Neural progenitor cell (in vitro differentiated cells): ENCODE measurements at places on chromosomes 5 and 9.
A peak's percentile ranks its signal among the peaks of the same experiment; 100 is the strongest.

- no peak for DNase-seq
Observed at GRCh38 chr5:29960323-29960722, 1233.2 kb upstream of the CDH6 start.

DNA sequence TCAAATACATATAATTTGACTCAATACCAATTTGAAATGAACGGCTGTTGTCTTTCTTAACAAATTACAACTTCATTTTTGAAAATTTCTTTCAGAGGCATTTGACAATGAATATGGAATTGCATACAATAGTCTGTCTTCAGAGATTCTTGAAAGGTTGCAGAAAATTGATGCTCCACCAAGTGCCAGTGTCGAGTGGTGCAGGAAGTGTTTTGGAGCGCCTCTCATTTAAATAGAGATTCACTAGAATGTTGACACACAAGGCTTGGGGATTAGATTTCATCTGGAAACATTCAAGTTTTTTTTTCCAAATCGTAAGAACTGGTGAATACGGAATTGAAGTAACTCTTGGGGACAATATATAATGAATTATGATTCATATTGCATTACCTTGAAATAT lies 8.1 kb downstream of the RPS6 start:
- DNase-seq: no peak

GRCh38 chr5:172162323-172162986 lies 25.6 kb downstream of the STK10 start:
- peak; percentile 21 for DNase-seq

GRCh38 chr5:64788156-64788555 lies 19.4 kb downstream of the CWC27 start:
- no peak for DNase-seq

- no peak for DNase-seq
Observed at GRCh38 chr9:98837516-98837915, 30.0 kb downstream of the GALNT12 start.

DNA sequence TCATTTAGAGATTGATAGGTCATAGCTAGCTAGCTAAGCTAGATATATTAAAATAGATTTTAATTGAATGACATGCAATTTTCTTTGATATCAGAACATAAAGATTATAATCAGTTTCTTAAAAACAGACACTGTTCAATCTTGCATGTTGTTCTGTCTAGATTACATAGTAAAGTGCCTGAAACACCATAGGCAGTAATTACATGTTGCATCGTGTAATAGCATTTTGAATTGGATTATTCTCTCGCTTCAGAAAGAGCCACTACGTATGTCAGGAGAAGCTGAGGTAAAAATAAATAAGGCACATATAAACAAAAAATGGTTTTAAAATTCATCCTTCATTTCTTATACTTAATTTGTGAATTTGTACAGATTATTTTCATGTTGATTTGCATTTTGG lies 148.0 kb upstream of the CDH12 start:
- DNase-seq: no peak

DNA sequence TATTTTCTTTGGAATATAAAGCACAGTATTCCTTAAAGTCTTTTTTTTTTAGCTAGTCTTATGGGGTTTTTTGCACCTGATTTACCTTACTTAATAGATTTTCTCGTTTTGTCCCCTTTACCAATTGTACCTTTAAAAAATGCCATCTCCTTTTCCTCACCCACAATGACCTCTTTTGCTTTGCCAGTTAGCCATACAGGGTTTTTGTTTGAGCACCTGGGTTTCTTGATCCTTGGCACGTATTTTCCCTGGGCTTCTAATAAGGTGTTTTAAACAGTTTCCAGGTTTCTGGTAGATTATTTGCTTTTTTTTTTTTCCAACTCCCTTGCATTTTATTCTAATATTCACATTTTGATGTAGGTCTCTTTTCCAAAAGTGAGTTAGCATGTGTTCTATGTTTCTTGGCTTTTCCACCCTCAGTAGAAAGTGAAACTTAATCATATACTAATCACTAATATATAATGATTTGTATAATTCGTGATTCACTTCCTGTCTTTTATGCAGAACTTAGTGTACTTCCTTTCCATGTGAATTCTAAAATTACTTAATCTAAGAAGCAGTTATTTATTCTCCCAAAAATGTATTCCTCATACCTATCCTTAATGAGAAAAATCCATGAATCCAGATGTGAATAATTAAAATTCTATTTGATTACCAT lies 673.9 kb upstream of the RGMB start:
- no peak for DNase-seq

GRCh38 chr9:1028501-1029190 lies 21.5 kb upstream of the DMRT2 start:
- no peak for DNase-seq

DNA sequence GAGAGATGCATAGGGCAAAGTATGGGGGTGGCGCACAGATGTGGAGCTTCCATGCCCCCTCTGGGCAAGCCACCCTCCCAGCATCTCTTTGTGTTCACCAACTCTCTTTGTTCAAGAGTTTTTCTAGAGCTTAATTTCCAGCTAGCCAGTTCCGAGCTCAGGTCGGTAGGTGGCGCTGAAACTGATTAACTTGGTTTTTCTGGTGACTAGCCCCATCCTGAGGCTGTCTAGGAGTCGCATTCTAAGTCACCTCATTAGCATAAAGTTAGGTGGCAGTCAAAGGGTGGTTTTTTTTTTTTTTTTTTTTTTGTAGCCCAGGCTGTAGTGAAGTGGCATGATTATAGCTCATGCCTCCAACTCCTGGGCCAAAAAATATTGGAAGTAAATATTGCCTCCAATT lies 476.4 kb downstream of the KDM4C start:
- DNase-seq: peak; percentile 68

DNA sequence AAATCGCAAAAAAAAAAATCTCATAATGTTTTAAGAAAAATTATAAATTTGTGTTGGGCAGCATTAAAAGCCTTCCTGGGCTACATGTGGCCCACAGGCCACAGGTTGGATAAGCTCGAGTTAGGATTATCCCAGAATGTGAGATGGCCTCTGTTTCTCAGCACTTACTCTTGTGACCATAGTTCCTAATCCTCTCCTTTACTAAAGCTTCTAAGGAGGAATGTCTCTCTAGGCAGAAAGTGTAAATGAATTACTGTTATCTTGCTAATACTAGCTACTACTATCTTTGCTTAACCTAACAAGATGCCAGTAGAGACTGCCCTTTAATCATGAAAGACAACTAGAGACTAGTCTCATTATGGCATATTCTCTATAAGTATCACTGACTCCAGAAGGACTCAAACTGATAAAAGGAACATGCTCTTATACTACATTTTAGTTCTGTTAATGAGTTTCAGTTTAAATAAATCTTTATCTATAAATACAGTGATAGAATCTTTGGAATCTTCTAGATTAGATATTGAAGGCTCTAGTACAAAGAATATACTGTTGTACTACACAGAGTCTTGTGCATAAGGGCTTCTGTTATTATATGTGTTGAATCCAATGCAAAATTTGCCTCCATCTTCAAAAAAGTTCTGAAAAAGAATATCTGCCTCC lies 13.8 kb downstream of the INVS start:
- peak; percentile 5 for DNase-seq

- no peak for DNase-seq
Observed at GRCh38 chr9:131485728-131486422, 16.8 kb upstream of the POMT1 start.

DNA sequence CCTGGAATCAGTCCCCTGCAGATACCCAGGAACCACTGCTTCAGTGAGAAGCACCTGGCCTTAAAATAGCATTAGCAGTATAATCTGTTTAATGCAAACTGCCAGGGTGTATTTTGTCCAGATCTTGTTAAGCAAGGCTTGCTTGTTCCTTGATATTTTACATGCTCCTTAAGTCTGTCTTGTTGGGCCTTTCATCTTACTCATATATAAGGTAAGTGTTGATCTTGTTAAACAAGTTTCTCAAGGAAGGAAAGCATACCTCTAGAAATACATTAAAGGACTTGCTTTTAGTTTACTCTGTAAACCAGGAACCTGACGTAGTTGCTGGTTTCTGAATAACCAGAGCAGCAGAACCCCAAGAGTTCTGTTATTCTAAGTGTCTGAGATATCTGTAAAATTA lies 13.7 kb downstream of the HSPA4 start:
- no peak for DNase-seq

- no peak for DNase-seq
Observed at GRCh38 chr5:178221282-178221681, 11.3 kb downstream of the PHYKPL start.

- DNase-seq: no peak
Observed at GRCh38 chr5:21225223-21226064, 1237.4 kb upstream of the CDH18 start.

DNA sequence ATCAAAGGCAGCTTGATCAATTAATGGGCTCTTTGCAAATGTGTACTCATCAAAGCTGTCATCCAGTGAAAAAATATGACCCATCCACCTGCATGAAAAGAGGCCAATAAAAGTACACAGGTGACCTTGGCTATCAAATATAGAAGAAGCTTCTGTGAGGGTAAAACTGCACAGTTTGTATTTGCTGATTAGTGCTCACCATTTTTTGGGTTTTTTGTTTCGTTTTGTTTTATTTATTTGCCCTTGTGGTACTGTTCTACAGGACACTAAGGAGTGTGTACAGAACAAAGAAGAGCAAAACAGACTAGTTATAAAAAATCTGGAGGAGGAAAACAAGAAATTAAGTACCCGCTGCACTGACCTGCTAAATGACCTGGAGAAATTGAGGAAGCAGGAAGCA lies 101.3 kb downstream of the CNTLN start:
- DNase-seq: no peak

DNA sequence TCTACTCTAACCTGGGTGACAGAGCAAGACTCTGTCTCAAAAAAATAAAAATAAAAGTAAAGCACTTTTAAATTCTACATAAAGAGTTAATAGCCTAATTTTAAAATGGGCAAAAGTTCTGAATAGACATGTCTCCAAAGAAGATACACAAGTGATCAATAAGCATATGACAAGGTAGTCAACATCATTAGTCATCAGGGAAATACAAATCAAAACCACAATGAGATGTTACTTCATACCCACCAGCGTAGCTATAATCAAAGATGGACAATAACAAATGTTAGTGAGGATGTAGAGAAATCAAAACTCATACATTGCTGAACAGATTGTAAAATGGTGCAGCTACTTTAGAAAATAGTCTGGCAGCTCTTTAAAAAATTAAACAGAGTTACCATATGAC lies 64.1 kb downstream of the IQGAP2 start:
- no peak for DNase-seq

DNA sequence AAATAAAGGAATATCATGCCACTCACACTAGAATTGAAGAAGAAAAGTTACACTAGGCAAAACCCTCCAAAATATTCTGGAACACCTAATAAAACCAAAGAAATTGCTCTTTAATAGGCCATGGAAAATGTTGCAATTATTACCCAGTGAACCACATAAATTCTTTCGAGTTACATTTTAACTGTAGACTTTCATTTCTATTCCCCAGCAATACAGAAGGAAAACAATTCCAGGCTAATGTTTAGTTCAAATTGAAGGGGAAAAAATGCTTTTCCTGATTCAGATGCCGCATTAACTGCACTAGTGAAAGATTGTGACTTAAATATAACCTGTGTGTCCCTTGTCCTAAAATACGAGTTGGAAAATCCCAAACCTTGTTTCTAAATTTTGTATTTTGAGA lies 439.3 kb upstream of the ADAMTS16 start:
- no peak for DNase-seq

DNA sequence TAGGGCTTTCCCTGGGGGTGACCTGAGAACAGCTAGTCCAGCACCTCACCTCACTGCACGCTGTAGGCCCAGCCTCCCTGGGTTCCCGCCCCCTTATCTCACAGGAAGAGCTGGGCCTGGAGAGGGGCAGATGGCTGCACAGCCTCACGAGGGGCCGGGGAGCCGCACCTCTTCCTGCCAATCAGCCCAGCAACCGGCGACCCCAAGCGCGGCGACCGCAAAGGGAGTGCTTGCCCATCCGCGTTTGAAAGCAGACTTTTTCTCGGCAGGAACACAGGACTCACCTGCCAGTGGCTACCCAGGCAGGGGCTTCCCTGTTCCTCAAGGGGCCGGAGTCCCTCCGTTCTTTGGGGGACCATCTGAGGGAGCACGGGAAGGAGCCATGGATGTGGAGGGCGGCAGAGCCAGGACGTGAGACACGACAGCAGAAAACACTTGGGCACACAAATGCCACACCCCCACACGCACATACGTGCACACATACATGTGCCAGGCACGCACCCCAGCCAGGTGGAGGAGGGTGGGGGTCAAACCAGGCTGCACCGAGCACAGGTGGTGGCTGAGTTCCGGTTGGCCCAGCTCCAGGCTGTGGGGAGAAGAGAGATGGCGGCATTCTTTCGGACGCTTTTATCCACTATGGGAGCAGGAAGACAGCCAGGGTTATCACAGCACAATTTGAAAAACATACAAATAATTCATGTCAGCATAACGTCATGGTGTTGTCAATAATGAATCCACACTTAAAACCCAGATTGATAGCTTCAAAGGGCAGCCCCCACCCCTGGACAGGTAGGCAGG lies 11.3 kb downstream of the TMEM250 start:
- DNase-seq: no peak

DNA sequence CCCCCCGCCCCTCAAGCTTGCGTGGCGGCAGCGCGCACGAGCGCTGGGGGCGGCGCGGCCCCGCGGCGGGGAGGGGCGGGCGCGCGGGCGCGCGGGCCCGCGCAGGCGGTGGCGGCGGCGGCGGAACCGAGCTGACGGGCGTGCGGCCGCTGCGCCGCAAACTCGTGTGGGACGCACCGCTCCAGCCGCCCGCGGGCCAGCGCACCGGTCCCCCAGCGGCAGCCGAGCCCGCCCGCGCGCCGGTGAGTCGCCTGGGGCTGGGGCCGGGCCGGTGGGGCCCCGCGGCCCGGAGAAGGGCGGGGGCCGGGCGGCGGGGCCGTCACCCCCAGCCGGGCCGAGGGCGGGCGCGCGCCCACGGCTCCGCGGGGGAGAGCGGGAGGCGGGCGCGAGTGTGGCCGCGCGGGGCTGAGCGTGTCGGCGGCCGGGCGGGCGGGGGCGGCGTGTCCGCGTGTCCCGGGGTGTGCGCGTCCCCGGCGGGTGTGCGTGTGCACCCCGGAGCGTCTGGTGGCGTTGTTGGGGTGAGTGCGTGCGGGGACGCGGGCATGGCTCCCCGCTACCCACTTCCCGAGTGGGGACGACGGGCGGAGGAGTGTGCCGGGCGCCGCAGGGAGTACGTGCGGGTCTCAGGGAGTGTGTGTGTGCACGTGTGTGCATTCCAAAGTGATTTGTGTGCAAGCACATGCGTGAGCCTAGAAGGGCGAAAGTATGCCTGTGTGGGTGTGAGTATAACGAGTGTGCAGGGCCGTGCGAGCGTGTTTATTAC lies at the start of gene NEK6:
TSS of gene NEK6 (plus strand) at position 106 of the 763 bp plus-strand sequence. CDS start 44,016 bp downstream, outside the sequence.
- DNase-seq: peak; percentile 63

GRCh38 chr5:100424787-100425186 lies 110.4 kb upstream of the FAM174A start:
- no peak for DNase-seq

DNA sequence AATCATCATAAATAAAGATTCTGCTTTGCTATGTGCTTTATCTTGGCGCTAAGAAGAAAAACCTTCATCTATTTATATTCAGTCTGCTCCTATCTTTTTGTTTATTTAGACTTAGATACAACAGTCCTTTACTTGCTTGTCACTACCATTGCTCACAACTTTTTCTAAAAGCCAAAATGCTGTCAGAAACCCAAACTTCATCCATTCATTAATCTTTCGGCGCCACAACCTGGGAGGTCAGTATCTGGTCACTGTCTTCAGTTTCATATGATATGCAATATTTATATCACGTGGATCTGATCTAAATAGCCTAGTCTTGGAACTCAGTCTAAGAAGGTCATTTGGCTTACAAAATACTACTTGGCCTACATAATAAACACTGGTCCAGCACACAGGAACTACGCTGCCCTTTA lies 159.3 kb upstream of the TARS1 start:
- DNase-seq: no peak
